ENCODE measurements at places on chromosomes 5 and 9.

DNA sequence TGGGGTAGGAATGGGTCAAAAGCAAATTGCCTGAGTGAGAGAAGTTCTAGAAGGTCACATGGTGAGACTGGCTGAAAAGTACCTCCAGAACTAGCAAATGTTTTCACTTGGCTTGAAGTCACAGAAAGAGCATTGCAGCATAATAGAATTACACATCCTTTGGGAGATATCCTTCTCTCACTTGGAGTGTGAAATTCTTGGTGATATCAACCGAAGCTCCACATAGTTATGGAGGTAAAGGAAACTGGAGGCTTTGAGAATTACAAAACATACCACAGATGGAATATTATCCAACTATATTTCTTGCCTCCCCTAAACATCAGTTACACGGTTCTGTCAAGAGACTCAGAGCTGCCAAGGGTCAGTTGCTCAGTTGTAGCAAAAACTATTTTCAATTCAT, 182.4 kb downstream of the SEMA5A start:
- DNase-seq, result no peak

DNA sequence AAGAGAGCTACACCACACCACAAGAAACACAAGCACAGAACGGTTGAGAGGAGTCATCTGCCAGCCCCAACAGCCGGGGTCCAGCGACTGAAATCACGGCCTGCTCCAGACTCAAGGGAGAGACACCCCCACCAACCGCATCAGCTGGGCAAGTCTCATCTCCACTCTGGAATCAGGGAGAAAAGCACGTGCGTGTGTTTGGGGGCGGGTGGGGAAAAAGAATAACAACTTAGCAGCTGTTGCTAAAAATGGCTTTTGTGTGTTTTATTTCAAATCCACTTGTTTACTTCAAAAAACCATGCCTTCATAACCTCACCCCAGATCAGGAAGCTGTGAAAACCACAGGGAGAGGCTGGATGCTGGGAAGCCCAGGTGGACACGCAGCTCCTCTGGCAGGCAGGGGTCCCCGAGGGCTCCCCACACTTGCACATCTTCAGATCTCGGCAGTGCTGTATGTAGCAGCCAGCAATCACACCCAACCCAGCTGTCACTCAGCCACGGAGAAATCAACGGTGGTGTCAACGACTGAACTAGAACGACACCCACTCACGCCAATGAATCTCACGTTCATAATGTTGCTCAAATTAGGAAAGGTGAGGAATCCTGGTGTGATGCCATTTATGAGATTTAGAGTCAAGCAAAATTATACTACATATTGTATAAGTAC, 19.0 kb downstream of the PNPLA7 start:
- no peak for DNase-seq

DNA sequence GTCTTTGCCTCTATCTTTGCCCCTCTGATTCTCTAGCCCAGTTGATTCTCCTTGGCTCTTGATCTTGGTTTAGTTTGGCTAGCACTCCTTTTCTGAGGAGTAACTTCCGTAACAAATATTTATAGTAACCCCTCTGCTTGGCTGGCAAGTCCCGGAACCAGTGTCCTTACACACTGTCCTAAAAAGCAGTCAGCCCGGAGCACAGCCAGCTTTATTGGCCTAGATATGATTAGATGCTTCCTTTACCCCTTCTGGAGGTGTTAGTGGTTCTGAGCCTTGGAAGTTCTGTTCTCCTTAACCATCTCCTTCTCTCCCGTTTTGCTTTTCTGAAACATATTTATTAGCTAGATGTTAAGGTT, 17.0 kb upstream of the MSMP start:
- DNase-seq, result no peak

- DNase-seq, result no peak
These were observed 74.9 kb downstream of the GCNT4 start for GRCh38 chr5:74977471-74977870.

DNA sequence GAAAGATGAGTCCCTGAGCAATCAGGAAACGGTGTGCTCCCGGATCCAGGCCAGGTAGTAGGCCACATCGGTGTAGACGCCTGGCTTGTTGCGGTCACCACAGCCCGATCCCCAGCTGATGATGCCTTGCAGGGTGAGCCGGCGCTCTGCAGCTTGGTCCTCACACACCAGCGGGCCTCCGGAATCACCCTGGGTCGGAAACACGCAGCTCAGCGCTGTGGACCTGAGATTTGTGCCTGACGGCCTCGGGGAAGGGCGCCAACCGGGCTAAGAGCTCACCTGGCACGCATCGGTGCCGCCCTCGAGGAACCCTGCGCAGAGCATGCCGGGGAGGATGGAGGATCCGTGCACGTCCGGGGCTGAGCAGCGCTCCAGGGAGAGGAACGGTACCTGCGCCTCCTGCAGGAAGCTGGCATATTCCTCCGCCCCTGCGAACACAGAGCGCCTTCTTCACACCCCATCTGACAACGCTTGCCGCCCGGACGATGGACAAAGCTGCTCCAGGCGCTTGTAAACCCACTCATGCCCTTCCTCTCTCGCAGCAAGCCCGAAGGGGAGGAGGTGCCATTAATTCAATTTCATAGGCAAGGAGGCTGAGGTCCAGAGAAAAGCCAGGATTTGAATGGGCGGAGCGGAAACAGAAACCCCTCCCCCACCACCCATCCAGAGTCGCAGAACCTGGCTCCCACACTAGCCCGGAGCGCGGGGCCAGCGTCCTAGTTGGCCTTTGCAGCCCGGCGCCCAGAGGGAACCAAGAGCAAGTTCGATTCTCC, 2.0 kb upstream of the PFN3 start:
- DNase-seq, result peak; percentile 56

- DNase-seq, result no peak
These were observed 235.7 kb downstream of the HTR1A start for GRCh38 chr5:63726496-63726895.

DNA sequence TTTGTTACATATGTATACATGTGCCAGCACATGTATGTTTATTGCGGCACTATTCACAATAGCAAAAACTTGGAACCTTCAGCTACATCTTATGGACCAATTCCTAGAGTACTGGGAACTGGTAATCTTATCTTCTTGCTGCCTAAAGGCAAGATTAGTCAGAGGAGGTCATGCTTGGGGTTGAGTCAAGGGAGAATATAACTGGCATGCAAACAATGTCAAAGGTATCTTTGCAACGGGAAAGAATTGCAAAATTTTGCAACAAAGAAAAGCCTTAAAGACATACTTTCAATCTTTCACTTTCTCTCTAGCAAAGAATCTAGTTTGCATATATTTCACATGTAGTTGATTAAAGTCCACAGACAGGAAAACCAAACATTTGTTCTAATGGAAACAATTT, 145.2 kb downstream of the EDIL3 start:
- DNase-seq, result no peak

- DNase-seq, result no peak
These were observed 10.7 kb upstream of the SPARC start for GRCh38 chr5:151697452-151697851.

DNA sequence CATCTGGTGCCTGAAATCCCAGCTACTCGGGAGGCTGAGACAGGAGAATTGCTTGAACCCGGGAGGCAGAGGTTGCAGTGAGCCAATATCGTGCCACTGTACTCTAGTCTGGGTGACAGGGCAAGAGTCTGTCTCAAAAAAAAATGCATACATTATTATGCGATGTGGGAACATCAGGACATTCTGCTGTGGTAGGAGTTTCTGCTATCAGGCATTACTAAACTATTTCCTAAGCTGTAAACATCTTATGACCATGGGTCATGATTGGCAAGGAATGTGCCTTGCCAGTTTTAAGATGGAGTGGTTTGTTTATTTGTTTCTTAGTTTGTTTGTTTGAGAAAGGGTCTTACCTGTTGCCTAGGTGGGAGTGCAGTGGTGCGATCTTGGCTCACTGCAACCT, 45.1 kb upstream of the FAM120A start:
- DNase-seq, result no peak

DNA sequence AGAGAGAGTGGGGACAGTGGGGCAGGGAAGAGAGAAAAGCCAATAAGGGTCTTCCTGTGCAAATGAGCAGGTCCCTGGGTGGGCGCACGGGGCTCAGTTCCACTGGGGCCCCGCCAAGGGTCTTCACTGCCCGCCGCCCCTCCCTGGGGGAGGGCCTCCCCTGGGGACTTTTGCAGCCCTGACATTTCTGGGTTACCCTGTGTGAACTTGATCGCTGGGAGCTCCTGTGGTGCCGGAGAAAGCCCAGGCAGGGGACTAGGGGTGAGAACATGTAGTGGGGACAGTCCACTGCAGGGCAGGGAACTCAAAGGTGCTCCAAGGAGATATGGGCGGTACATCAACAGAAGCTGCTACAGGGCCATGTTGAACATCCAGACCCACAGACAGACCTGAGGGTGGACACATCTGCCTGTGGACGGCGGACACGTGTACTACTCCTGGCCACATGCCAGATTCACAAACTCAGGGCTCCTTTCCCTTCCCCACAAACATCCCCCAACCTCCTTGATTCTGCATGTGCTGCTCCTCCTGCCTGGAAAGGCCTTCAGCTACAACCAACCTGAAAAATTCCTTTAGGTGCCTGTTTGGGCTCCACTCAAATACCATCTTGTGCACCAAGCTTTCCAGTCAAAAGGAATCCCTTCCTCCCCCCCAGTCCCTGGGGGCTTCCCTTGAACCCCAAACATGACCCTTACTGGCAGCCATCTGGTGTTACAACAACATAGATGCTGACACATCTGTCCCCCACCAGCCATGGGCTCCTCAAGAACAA, 43.0 kb upstream of the NEK6 start:
- no peak for DNase-seq

DNA sequence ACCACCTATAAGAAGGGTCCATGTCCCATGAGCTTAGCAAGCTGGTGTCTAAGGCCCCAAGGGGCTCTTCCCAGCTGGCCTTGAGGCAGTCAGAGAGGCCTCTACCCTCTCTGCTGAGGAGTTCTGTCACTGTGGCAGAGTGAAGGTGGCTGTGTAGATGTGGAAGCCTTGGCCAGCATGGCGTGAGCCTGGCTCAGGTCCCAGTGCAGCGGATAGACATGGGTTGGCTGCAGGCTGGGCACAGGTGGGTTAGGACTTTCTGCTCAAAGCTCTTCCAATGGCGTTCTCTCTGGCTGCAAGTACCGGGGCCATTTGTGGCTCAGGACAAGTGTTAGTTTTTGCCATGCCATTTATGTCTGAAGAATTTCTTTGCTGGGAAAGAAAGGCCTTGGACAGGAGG, 47.3 kb downstream of the JADE2 start:
- no peak for DNase-seq

- no peak for DNase-seq
These were observed 550.1 kb upstream of the ZNF462 start for GRCh38 chr9:106312906-106313305.

DNA sequence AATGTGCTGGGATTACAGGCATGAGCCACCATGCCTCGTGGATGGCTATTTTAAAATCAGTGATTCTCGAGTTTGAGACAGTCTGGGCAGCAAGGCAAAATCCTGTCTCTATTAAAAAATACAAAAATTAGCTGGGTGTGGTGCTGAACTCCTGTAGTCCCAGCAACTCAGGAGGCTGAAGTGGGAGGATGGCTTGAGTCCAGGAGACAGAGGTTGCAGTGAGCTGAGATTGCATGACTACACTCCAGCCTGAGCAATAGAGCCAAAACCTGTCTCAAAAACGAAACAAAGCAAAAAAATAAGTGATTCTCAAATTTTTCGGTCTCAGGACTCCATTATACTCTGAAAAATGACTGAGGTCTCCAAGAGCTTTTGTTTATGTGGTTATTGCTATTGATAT, 47.9 kb upstream of the HSPA9 start:
- no peak for DNase-seq

DNA sequence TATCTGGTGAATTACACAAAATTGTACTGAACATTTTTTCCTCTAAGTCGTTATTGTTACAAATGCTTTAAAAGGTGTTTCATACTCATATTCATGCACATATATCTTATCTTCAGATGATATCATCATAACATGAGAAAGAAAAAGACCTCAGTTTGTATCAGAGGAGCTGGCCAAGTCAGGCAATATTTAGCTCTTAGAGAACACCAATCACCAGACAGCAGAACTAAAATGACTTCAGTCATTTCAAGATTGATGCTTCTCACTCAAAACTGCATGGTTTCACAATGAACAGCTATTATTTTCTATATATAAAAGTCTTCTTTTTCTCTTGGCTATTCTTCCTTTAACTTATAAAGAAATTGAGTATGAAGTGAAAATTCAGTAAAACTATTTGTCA, 44.6 kb downstream of the TSSK1B start:
- no peak for DNase-seq

DNA sequence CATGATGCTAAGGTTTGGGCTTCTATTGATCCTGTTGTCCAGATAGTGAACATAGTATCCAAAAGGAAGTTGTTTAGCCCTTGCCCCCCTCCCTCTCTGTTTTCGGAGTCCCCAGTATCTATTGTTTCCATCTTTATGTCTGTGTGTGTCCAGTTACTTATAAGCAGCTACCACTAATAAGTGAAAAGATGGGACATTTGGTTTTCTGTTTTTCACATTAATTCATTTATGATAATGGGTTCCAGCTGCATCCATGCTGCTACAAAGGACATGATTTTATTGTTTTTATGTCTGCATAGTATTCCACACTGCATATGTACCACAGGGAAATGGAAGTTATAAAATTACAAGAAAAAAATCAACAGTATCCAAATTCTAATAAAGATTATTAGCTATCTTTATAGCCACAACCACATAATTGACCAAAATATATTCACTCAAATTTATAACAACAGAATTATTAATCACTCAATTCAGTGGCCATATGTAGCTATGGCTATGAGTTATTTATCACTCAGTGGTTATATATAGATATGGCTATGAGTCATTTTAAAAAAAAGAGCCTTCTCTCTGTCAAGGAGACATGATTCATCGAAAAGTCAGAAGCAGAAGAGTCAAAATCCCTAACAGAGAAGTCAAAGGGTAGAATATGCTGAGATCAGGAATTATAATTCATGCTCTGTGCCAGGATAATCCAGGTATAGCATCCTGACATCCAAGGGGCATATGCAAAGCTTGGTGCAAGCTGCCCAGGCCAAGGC, 367.5 kb downstream of the DEPDC1B start:
- DNase-seq, result no peak

DNA sequence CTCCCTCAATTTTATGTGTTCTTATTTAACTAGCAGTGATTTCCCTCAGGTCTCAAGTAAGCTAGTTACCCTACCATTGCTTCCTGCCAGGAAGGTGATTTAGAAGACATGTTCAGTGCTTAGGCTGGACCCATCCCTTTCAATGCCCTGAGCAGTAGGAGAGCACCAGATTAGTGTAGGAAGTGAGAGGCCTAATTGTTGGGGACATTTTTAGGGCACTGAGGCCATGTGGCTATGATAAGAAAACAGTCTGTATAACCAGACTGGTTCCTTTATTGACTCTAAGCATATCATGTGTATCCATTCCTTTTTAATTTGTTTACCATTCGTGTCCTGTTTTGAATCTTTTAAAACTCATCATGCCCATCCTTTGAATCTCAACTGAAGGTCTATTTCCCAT, 312.3 kb upstream of the PRR16 start:
- DNase-seq, result no peak

- DNase-seq, result no peak
These were observed 62.6 kb downstream of the WNK2 start for GRCh38 chr9:93246526-93246925.

DNA sequence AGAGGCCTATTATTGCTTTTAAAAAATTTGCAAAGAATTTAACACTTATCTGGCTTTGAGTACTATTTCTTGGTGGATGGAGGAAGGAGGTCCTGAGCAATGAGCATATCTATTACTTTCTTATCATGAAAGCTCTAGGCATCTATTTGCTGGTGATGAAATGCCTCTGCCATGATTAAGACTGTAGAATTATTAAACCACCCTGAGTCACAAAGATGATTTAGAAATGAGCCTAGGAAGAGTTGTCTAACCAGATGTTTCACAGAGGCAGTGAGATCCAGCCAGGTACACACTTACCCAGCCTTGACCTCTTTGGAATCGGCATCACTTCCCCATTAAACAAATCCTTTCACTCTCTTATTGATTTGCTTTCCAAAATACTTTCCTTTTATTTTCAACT, 304.4 kb upstream of the KIF2A start:
- DNase-seq, result no peak
